Foreskin fibroblast (primary cell): ENCODE measurements at places on chromosomes 6 and 20.

DNA sequence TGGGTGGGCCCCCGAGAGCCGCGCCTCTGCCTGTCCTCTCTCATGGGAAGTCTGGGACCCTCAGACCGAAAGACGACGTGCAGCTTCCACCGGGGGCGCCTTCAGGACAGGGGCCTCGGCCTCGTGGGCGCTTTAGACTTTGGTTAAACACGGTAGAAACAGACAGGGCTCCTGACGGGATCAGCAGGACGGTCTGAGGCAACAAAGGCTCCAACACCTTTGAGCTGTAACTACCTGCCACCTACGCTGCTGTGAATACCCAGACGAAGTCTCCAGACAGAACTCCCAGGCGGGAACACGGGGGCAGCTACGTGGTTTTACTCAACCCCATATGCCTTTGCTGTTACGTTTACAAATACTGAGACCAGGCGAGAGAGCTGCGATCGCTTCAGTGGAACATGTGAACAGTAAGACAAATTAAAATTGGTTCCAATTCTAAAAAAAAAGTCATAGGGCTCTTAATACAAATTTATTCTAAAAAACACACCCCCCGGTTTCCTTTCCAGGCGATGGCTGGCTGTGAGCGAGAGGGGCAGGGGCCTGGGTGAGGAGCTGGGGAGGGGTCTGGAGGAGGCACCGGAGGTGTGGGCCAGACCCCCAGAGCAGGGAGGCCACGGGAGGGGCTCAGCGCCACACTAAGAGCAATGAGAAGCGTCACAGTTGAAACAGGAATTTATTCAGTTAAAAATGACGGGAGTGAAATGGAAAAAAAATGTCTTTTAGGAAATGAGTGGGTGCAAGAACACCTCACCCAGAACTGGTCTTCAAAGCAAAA is 453.2 kb downstream of the QKI start:
- no peak for DNase-seq

DNA sequence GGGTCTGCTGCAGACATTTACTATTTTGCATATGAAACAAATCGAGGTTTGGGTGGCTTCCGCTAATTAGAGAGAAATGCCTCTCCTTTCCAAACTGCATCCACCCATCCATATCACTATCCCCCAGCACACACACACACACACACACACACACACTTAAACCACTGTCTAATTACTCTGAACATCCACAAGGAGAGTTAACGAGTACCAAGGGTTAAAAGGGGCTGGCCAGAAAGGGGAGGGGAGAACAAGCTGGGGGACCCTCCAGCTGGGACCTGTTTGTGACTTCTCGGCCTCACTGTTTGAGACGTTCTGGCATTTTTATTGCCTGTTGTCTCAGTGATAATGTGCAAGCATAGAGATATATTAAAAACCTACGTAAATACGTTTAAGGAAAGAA is 261.2 kb downstream of the FOXC1 start:
- no peak for DNase-seq

DNA sequence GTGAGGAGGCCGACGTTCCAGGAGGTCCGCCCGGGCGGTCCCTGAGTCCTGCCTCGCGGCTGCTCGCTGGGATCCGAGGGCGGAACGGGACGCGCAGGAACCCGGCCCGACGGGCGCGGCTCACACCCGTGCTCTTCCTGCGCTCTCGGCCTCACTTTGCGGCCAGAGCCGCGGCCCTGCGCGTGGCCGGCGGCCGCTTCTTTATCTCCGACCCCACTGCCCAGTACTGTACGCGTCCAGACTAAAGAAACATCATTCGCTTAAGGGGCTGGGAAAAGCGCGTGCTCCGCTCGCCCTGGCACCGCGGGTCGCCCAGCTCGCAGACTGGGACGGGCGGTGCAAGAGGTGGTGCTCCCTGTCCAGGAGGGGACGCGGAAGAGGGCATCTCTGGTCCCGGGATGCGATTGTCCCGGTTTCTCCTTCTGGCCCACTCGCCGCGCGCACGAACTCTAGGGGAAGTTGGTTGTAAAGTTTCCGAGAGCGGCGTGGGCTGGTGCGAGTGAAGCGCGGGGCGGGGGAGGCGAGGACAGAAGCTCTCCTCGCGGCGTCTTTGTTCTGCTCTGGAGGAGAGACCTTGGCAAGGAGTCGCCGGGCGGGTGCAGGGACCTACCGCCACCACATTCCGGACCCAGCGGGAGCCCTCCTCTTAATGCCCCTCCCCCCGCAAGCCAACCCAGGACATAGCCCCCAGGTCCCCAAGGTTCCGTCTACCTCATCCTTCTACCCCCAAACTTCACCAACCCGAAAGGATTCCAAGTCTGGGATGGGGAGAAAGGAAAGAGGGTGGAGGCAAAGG is 71.0 kb downstream of the SOX4 start:
- no peak for DNase-seq

GRCh38 chr6:77425671-77426070 is 37.6 kb downstream of the HTR1B start:
- peak; percentile 51 for DNase-seq

GRCh38 chr6:52553719-52554118 is 23.1 kb downstream of the TRAM2 start:
- no peak for DNase-seq

- peak; percentile 56 for DNase-seq
Measured at GRCh38 chr6:132511210-132511830, 1.6 kb downstream of the STX7 start.

- no peak for DNase-seq
Measured at GRCh38 chr6:119390247-119390793, 40.8 kb upstream of the MAN1A1 start.

- no peak for DNase-seq
Measured at GRCh38 chr20:19861147-19861759, 103.2 kb downstream of the RIN2 start.

DNA sequence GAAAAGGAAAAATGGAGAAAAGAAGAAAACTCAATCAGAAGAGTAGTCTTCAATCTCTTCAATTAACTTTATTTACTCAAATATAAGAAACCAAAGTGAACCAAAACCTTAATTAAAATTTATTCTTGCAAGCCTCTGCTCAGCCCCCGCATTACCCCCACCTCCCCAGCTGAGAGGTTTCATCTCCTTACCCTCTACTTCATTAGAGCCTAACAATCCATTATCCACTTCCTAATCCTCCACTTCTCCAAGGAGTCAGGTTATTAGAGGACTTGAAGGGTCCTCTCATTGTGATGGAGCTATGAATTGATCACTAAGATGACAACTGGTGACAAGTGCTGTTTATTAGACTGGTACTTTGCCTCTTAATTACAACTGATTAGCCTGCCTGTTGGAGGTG is 956.5 kb downstream of the TFAP2A start:
- no peak for DNase-seq

- no peak for DNase-seq
Measured at GRCh38 chr6:51209651-51210050, 391.0 kb downstream of the TFAP2B start.

GRCh38 chr6:152129691-152130151 is 322.2 kb downstream of the ESR1 start:
- DNase-seq: peak; percentile 25

- DNase-seq: no peak
Measured at GRCh38 chr6:111461860-111462259, 21.2 kb downstream of the REV3L start.

- peak; percentile 14 for DNase-seq
Measured at GRCh38 chr6:112481211-112481610, 134.1 kb downstream of the RFPL4B start.

DNA sequence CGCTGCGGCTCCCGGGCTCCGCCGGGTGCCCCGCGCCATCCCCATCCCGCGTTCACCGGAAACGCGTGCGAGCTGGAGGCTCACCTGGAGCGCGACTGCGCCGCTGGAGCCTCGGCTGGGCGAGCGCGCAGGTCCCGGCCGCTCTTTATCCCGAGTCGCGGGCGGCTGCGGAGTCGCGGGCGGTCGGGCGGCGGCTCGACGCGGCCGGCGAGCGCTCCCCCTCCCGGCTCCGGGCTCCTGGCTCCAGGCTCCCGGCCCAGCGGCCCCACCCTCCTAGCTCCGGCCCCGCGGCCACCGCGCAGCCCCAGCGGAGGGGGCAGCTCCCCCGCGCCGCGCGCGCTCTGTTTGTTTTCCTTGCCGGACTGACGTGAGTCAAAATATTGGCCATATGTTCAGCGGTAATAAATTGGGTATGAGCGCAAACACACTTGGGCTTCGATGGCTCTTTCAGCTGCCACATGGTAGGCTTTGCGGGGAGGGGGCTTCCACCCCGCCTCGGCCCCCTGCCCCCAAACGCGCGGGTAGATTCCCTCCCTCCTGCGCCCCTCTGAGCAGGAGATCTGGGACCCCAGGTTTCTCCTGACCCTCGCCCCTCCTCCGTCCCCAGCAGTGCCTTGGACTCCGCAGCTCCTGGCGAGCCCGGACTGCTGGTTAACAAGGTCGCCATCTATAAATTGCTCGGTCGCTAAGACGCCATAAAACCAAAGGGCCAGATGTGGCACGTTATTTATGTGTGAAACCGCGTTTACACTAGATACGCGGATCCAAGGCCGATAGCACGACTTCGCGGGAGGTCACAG is 8.8 kb upstream of the NKX2-2 start:
- DNase-seq: no peak

GRCh38 chr6:98343004-98343403 is 491.4 kb upstream of the POU3F2 start:
- no peak for DNase-seq

DNA sequence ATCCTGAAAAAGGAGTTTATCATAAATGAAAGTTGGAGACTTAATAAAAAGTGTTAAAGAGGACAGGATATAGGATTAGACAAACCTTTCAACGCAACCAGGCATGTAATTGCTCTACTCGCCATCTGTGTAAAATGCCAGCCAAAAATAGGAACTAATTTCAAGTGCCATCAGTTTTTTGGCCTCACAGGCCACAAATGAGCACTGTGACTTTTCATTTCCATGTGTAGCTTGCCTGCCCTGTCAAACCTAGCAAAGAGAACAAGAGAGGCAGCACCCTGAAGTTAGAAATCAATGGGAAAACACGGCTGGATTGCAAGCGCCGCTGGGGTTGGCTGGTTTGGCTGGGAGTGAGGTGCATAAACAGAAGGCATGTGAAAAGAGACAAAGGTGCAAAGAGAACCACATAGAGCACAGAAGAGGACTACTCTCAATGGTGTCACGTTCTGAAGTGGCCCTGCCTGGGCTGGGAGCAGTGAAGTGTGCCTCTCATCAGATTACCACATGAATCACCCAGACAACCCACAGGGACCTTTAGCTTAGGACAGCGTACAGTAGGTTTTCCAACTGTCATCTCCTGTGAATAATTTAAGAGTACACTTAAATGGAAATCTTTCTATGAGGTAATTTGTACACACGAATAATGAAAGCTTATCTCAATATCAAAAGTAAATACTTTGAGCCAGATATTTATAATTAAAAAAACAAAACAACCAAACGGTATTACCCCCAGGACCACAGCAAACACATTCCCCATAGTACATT is 78.0 kb upstream of the NHSL1 start:
- DNase-seq: no peak

GRCh38 chr6:37822851-37823682 is 3.5 kb downstream of the ZFAND3 start:
- DNase-seq: no peak

DNA sequence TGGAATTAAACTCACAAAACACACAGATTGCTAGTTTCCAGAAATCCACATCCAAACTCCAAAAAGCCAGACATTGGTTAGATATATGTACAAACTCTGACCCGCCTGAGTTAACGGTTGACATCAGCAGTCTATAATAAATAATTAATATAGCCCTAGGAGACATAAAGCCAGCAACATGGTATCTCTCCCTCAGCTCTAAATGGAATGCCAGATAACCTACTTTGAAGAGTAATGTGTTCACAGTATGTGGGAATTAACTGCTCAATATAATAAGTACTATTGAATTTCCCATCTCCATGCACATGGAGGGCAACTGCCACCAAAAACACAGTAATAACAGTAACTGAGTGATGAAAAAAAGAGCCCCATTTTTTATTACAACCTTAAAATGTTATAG is 383.2 kb downstream of the CD83 start:
- DNase-seq: no peak

DNA sequence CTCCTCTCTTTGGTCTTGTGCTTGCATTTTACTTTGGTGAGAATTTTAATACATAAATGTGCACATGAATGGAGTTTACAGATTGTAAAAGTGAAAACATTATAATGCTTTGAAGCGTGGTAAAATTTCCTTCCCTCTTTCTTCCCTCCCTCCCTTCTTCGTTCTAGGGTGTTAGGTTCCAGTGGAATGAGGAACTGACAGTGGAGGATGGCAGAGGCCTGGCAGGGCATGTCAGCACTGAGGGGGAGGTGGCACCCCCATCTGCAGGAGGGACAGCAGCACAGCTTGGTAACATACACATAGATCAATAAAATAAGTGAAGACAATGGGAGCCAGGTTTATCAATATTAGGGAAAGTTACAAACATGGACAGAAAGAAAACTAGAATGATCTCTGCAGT is 47.5 kb downstream of the RNASET2 start:
- no peak for DNase-seq

- DNase-seq: no peak
Measured at GRCh38 chr20:7137395-7138151, 370.1 kb downstream of the BMP2 start.

DNA sequence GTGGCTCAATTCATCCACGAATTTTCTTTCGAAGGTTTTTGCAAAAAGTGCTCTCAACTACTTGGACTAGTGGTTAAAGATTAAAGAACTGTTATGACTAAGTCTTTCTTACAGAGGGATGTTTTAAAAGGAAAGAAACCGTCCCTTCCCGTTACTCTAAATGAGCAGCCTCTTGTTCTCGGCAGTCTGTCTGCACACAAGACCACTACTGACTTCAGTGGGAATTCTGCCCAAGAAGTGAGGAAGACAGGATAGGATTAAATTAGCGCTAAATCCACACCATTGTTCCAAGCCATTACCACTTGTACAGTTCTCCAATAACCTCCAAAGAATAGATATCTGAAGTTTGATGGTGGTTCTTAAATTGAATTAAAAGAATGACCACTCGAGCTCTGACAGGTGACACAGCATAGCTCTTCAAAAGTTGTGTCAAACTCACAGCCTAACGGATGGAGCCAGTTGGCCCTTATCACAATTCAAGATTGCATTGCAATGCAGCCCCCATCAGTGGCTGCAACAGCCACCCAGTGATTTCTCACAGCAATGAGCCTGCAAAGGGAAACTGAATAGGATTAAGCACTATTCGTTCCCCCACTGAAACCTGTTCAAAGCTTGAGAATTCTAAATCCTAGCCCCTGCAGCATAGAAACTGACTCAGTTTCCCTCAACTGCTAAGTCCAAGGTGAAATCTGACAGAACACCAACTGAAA is 1.8 kb downstream of the EPB41L2 start:
- DNase-seq: no peak

DNA sequence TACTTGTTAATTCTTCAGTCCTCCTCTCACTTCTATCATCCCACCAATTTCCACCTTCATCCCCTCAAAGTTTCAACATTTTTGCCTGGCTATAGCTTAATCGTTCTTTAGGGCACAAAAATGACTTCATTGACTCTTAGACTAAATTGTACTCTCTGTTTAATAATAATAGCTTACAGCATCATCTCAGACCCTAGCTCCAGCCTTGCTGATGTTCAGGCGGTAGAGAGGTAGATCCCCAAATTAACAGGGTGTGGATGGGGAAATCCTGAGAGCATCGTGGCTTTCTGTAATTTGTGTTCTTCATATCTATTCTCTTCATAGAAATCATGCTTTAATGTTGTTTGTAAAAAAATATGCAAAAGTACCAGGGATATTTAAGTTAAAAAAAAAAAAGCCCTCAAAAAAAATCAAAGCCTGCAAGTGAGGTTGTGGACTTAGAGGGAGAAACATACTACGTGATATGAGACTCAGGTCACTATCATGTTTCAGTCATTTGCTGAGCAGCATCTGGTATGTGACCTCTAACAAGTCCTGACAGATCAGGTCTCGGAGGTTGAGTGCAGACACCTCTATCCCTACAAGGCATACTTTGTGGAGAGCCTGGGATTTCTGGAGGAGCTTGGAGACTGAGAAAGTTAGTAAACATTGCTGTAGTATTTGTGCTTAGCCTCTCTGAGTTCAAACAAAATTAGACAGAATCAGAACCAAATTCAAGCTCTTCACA is 1063.3 kb upstream of the CITED2 start:
- no peak for DNase-seq
